Left lobe of liver (tissue), 2 donors: ENCODE measurements at places on chromosomes 5 and 9. TPM values are rescaled to one million over a fixed set of nuclear protein-coding genes. Genes with fewer than 3 reads are reported as not detected.

The COL15A1 gene
- 0.23 TPM for total RNA-seq

The LEAP2 gene
- total RNA-seq = 168 TPM

The PCDH1 gene
- total RNA-seq = 33.2 TPM

The SLC12A7 gene
- total RNA-seq = 56.5 TPM

The MARCOL gene
- not detected for total RNA-seq

The TAF11L10 gene
- not detected for total RNA-seq

The GMCL2 gene
- total RNA-seq = not detected

The ARSI gene
- total RNA-seq = 0.43 TPM

The IL4 gene
- not detected for total RNA-seq

The BSPRY gene
- total RNA-seq = 0.33 TPM

The PHYHD1 gene
- total RNA-seq = 70.8 TPM

The CATSPER3 gene
- total RNA-seq = 0.86 TPM

The GOLGA2 gene
- total RNA-seq = 34.8 TPM

The C9orf152 gene
- total RNA-seq = 3.0 TPM

The NDUFS6 gene
- total RNA-seq = 27.0 TPM

The GABRA6 gene
- not detected for total RNA-seq

The EIF4EBP3 gene
- total RNA-seq = 11.3 TPM

The CKMT2 gene
- total RNA-seq = 0.78 TPM

The SPINK13 gene
- total RNA-seq = not detected

The SLC25A46 gene
- 27.3 TPM for total RNA-seq

The SCAI gene
- 2.6 TPM for total RNA-seq

The MYMK gene
- not detected for total RNA-seq

The SPATA6L gene
- total RNA-seq = 3.7 TPM

The EDIL3 gene
- total RNA-seq = 0.20 TPM

The ECM2 gene
- 21.0 TPM for total RNA-seq

The PLEKHG4B gene
- 0.25 TPM for total RNA-seq
